Right forelimb (tissue), 1 donor: ENCODE measurements at places on chromosomes 11 and 22.
A peak's percentile ranks its signal among the peaks of the same experiment; 100 is the strongest.

GRCh38 chr22:19291218-19291579 lies 320 bp downstream of the CLTCL1 start:
- DNase-seq, result no peak

DNA sequence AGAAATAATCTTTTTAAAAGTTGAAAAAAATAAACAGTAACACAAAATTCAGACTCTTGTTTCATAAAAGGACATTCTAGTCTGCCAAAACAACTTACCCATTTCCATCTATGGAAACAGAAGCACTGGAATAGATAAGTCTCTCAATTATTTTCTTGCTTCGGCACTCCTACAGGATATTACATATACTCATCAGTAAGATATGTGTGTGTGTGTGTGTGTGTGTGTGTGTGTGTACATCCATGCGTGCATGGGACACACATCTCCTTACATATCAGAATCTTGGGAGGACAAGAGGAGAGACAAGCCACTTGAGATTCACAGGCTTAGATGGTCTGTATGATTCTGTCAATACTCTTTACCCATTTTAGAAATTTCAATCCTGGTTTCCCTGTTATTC lies 144.6 kb downstream of the ATG16L2 start:
- DNase-seq, result no peak

GRCh38 chr11:64969209-64969608 lies 2.7 kb downstream of the MAJIN start:
- DNase-seq, result no peak

DNA sequence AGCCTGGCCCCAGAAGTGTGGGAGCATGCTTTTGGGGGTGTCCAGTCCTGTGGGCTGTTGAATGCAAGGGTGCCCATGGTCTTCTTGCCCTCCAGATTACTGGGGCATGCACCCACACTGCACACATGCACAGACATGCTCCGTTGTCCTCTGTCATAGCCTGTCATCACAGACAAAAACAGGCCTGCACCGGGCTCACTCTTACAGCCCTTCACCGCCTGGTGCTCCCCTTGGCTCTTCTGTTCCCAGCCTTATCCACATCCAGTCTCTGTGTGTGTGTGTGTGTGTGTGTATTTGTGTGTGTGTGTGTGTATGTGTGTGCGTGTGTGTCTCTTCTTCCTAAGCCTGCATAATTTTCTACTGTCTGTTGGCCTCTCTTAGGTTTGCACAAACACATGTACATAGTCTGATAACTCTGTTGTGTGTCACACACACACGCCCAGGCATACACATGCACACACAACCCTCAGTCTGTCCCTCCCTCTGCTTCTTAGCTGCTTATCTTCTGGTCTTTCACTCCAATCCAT lies 23.4 kb upstream of the NECTIN1 start:
- DNase-seq, result no peak

DNA sequence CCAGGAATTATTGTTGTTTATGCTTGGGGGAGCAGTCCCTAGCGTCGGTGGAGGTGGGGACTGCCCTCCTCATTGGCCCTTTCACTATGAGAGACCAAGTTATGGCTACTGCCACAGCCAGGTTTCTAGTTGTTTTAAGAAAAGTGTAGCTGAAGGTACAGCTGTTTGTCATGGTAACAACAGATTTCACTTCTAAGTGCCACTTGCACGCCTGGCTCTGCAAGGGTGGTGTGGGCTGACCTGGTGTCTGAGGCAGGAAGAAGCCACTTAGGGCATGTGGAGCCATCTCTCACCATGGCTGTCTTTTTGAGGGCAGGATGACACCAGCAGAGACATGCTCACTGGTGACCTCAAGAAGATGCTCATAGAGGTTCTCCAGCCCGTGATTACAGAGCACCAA lies 46.3 kb upstream of the MPEG1 start:
- no peak for DNase-seq

GRCh38 chr11:44625759-44626523 lies 60.5 kb downstream of the CD82 start:
- DNase-seq, result peak; percentile 38

DNA sequence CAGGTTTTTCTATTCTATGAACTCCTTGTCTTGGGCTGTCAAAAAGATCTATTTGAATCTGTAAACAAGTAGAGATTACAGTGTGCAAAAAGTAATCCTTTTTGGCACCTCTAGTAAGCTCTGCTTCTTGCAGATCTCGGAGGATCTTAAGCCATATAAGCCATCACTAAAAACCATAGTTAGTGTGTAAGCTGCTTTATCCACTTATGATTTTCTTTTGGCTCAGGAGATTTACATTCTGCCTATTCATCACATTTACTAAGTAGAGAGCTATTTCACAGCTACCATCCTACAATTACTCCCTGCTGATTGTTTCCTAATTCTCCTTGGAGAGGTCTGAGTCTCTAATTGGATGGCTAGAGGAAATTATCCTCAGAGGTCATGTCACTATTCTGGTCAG lies 385.7 kb downstream of the AASDHPPT start:
- no peak for DNase-seq

- no peak for DNase-seq
Measured at GRCh38 chr22:46913351-46913750, 150.9 kb downstream of the TBC1D22A start.

DNA sequence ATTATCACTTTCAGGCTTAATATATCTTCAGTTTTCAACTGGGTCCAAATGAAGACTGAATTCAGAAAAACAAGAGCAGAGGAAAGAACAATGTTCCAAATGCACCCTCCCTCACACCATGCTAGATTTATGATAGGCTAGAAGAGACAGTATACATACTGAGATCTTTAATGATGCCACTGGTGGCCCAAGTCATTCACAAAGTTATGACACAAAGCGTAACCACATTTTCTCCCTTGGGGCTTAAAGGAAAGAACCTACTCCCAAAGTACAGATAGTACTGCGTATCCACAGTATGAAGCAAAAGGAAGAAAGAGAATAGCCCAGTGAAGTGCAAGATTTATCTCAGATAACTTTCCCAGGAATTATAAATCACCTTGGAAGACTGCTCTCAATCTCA lies 10.9 kb upstream of the SOX6 start:
- DNase-seq, result no peak

DNA sequence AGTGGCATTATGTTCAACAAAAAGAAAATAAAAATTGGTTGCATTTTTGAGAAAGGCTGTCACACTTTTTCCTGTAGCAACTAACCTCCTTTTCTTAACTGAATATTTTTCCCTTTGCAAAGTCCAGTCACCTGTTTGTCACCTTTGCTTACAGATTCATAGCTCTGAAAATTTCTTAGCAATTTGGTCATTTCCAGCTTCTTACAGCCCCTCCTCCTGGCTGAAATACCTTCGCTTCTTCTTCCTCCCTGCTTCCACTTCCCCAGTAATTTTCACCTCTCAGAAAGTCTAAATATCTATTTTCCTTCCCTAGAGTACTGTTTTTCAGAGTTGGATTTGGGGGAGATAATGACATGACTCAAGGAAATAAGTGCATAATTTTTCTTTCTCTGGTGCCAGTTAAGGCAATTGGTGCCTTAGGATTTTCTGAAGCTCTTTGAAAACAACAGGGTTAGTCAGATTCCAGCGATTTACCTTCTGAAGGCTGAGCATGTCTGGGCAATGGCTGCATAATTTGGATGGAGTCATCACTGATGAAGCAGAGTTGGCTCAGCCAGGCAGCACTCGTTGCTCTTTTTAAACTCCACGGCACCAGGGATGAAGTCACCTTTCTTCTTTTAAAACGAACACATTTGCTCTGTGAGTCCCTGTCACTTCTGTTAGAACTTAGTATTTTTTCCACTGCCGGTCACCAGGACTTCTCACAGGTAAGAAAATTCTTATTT lies 62.1 kb upstream of the AMOTL1 start:
- DNase-seq, result no peak

- peak; percentile 75 for DNase-seq
Measured at GRCh38 chr11:120235024-120235628, 4.8 kb upstream of the POU2F3 start.

- peak; percentile 70 for DNase-seq
Measured at GRCh38 chr11:20342347-20343141, 21.0 kb upstream of the HTATIP2 start.

GRCh38 chr11:111514216-111515031 lies at the start of gene HOATZ:
HOATZ (plus strand) TSS chr11:111514778; CDS start chr11:111514785, 7 bp downstream.
- DNase-seq, result peak; percentile 49

DNA sequence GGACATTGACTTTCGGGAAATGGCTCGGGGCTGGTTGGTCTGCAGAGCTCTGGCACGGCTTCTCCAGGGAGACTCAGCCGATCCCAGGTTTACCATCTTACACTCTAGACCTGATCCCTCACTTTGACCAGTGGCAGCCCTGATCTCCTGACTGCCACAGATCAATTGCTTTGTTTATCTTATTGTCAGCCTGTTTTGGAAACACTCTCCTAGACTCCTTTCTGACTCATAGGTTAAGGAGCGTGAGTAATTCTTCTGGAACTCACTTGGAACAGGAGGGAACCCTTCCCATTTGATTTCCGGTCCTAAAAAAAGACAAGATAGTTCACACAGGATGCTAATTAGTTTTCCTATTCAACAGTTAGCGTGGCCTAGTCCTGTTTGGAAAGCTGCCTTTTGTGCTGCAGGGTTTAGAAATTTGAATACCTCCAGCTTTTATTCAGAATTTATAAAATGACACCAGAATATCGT lies 16.0 kb upstream of the BMAL1 start:
- DNase-seq, result no peak

DNA sequence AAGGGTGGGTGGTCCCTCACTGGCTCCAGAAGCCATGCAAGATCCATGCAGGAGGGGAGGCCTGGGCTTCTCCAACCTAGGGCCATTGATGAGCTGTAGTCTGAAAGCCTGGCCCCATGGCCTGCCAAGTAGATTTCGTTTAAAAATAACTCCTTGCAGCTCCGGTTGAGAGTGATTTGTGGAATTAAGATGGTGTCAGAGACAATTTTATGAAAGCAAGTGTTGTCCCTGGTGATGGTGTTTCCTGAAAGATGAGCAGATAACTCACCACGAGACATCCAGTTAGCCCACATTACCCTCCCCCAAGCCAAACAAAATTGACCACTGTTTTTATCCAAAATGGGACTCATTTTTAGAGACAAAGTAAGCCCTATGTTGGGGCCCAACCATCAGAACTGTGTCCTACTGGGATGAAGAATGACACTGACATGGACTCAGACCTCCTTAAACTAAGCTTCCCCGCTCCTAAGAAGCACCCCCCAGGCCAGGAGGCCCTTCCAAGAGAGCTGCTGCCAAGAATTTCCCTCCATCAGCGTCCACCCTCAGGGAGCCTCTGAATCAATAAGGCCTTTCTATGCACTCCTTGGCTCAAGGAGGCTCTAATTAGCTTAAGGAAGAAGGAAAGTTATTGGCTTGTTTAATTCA lies 174.2 kb upstream of the NCAM1 start:
- no peak for DNase-seq

DNA sequence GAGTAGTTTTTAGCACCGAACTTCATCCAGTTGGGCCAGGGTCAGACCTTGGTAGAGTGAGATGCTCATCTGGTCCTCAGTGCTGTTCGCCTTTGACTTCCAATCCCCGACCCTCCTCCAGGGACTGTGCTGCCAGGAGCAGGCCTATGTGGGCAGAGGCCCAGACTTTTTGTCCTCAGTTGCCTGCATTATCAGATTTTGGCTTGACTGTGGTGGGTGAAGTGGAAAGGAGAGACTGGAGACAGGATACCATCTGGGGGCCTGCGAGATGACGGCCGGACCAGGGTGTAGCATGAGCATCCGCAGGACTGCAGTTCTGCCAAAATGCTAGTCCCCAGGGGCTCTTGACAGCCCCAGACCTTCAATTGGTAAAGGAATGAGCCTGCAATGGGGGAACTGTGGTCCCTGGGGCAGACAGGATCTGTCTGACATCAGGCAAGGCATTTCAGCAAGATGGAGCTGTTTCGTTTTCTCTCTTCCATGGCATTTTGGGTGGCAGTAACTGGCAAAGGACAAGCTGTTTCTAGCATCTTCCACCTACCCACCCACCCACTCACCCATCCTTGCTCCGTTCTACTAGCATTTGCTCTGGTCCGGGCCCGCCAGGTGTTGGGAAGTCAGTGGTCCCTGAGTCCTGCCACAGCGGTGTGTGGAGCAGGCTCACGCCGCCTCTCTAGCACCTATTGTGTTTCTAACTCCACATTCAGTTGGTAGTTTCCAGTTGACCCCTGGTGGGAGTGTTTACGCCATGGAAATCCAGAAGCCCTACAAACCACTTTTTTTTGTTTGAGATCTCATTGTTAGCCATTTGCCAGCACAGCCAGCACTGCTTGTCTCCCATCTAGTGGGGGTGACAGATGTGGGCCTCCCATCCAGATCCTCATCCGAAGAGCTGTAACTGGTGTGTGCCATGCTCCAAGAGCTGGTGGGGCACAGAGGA lies 53.5 kb downstream of the OTOG start:
- peak; percentile 27 for DNase-seq

DNA sequence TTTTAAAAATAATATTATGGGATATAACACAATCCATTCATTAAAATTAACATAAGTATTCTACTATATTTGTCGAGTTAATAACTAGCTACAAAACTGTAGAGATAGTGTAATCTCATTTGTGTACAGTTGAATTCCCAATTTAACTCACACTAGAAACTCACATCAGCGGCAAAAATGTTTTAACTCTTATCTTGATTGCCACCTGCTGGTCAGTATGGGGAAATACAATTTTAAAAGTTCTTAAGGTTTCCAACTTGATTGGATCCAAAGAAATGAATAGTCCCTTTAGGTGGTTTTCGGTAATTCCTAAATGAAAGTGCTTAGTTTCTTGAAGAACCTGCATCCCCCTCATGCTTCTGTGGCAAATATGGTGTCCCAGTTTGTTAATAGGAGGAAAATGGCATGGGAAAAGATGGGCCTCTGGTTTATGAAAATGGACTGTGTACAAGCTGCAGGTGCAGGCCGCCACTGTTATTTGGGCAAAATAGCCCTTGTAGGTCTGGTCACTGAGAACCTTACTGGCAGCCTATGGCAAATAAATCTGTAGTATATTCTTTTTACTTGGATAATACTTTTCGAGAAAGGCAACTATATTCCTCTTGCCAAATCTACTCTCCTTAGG lies 33.7 kb upstream of the SLC17A6 start:
- no peak for DNase-seq

DNA sequence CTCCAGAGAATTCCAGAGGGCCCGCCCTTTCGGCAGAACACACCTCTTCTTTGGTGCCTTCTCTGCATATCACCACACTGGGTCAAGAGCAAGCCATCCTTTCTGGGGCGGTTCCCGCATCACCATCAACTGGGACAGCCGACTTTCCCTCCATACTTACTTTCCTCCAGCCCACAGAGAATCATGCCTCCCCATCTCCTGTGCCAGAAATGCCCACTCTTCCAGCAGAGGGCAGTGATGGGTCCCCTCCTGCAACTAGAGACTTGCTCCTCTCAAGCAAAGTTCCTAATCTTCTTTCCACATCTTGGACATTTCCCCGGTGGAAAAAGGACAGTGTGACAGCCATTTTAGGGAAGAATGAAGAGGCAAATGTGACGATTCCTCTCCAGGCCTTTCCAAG lies 157.7 kb downstream of the C11orf91 start:
- no peak for DNase-seq

- no peak for DNase-seq
Measured at GRCh38 chr11:105734426-105734825, 124.6 kb downstream of the GRIA4 start.
